ENCODE measurements at places on chromosomes 12 and 14. TPM values are rescaled to one million over a fixed set of nuclear protein-coding genes. Genes with fewer than 3 reads are reported as not detected.

The OTX2 gene
- total RNA-seq = not detected

GRCh38 chr12:49568442-49569162, 660 bp upstream of the MCRS1 start:
- H3K27me3 ChIP-seq = no peaks in the 10 kb centered on the region
- peak; percentile 8 for DNase-seq
- H3K4me1 ChIP-seq = peaks cover 21% of the 10 kb centered on the region

- no peaks in the 10 kb centered on the region for H3K27me3 ChIP-seq
- H3K27ac ChIP-seq = no peak overlapping the region
- no peaks in the 10 kb centered on the region for H3K4me1 ChIP-seq
- DNase-seq = no peak
These were observed 314.5 kb upstream of the GARIN6 start for GRCh38 chr12:99332936-99333591.

- no peaks in the 10 kb centered on the region for H3K4me1 ChIP-seq
- DNase-seq = no peak
- no peaks in the 10 kb centered on the region for H3K27me3 ChIP-seq
- H3K36me3 ChIP-seq = no peaks in the 10 kb centered on the region
- H3K27ac ChIP-seq = no peak overlapping the region
These were observed 13.3 kb upstream of the C12orf75 start for GRCh38 chr12:105316931-105317852.
